Activated T-helper 1 cell treated with anti-CD3 and anti-CD28 coated beads, Interleukin-2, amount 50 U/mL, for 16 hours (primary cell): ENCODE measurements at places on chromosomes 6 and 20.

DNA sequence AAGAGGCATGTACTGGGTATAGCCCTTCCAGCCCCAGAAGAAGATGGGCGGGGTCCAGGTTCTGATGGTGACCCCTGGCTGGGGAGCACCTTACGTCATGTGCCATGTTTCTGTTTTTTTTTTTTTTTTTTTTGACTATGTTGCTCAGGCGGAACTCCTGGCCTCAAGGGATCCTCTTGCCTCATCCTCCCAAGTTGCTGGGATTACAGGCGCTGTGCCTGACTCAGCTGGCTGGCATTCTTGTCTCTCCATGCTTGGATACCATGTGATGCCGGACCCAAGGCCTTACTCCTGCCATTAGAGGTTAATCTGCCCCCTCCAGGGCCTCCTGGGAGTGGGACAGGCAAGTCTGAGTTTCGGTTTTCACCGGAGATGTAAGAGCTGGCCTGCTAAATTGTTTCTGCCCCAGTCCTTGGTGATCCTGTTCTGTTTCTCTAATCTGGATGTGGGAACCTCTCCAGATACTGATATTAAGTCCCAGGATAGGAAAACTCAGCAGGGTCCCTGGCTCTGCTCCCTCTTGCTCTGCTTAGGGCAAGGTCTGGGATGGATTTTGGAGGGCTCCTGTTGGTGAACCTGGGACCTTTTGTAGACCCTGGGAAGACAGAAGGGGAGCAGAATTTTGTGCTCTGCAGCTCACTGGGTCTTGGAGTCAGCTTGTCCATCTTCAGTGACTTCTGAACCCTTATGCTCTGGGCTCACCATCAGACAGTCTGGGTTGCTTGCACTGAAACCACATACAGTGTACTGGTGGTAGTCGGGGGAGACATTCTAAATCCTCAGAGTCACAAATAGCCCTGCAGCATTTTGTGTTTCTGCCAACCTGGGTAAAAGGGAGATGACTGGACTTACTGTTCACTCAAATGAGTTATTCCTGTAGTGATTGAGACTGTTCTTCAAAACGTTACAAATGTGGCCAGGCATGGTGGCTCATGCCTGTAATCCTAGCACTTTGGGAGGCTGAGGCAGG is 45.1 kb downstream of the PTK7 start:
- DNase-seq: no peak

DNA sequence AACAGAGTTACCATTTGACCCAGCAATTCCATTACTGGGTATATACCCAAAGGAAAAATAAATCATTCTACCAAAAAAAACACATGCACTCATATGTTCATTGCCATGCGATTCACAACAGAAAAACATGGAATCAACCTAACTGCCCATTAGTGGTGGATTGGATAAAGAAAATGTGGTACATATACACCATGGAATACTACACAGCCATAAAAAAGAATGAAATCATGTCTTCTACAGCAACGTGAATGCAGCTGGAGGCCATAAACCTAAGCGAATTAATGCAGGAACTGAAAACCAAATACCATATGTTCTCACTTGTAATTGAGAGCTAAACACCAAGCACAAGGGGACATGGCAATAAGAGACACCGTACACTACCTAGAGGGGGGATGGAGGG is 12.5 kb downstream of the RALGAPA2 start:
- no peak for DNase-seq

- DNase-seq: no peak
These were observed at the start of gene FAM162B for GRCh38 chr6:116764961-116765841. Gene FAM162B, minus strand, starts transcription at chr6:116765719. Its CDS starts 143 bp downstream, at chr6:116765576.

- DNase-seq: no peak
These were observed 34.0 kb upstream of the SEC63 start for GRCh38 chr6:107991772-107992550.
